ENCODE measurements at places on chromosomes 2 and 18.

GRCh38 chr2:44972771-44973535 lies 31.5 kb downstream of the SIX3 start:
- DNase-seq: no peak

DNA sequence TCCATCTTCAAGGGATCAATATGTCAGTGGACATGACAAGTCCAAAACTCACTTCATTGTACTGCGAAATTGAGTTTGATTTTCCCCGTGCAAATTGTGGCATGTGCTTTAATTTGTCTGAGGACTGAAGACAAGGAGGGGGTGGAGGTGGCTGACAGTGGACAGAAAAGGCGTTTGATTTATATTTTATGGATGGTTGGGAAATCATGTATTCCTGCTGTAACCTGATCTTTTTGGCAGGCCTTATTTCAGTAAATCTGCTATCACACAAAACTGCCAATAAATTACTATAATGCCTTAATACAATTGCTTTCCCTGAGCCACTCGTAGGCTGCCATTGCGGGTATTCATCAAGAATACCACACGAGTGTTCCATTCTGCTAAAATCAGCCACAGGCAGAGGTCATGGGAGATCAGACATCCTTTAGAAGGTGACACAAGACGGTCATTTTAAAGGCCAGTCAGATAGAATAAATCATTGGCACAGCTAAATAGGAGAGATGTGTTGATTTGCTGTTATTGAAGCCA lies 720.5 kb downstream of the MBD2 start:
- DNase-seq: no peak

DNA sequence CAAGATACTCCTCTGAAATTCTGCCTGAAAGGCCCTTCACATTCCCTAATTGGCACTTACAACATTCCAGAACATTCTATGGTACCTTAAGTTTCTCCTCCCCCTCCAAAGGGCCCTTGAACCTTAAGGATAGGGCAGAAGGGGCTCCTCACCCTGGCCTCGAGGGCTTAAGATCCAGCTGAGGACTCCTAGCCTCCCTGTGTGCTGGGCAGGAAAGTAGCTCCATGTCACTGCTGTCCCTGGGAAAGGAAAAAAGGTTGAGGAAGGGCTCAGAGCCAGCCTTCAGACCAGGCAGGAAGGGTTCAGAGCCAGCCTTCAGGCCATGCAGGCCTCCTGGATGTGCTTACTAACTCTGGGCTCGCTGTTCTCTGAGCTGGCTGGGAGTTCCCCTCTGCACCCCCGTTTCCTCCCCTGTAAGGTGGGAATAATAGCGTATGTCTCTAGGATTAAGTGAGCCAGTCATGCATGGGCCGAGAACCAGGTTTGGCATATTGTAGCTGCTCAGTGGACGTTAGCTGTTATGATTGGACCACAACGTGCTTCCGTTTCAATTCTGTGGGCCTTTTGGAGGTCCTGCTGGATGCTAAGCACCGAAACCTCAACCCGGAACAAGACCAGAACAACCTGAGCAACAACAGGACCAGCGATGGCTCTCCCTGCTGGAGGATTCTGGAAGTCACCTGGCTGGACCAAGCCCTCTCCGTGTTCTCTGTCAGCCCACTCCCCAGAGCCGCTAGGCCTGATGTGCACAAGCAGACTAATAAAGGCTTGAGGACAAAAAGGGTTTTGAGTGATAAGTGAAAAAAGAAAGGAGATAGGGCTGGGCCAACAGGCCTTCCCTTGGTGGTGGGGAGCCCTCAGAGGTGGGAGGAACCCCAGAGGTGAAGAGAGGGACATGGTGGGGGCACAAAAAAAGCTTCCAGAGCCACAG lies 1.0 kb upstream of the B3GNT7 start:
- DNase-seq: no peak

GRCh38 chr2:225779829-225780228 lies 380.3 kb downstream of the NYAP2 start:
- DNase-seq: no peak

- DNase-seq: no peak
Measured at GRCh38 chr2:182240862-182241371, 185.9 kb downstream of the PDE1A start.

GRCh38 chr18:59961070-59961469 lies 61.3 kb downstream of the PMAIP1 start:
- DNase-seq: no peak

DNA sequence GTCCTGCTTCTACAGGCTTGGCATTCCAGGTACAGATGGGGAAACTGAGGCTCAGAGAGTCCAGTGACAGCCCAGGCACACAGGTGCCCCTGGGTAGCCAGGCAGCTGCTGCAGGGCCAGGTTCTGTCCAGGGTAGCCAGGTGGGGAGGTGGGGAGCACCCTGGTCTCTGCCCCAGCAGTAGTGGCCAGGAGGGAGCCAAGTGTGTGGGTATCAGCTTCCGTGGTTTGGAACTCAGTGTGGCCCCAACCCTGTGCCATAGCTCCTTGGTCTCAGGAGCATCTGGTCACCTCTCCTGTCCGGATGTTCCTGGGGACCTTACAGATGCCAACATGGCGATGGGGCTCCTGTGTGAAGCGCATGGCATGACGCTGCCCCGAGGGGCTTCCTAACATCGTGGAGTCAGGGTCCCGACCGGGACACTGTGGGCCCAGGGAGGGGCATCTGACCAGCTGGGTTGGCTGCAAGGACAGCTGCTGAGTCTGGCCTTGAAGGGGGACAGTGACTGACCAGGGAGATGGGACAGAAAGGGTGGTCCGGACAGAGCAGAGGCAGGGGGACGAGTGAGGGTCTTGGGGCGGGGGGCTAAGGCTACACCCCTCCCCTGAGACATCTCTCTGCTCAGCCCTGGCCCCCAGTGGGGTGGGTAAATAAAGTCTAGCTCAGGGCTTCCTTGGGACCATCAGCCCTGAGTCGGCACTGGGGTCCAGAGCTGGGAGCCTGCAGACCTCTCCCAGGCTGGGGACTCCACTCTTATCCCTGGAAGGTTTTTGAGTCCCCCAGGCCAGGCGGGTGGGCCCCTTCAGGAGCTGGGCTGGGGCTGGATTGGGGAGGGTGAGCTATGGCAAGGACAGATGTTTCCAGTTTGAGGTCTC lies 76.0 kb upstream of the SMAD7 start:
- no peak for DNase-seq

DNA sequence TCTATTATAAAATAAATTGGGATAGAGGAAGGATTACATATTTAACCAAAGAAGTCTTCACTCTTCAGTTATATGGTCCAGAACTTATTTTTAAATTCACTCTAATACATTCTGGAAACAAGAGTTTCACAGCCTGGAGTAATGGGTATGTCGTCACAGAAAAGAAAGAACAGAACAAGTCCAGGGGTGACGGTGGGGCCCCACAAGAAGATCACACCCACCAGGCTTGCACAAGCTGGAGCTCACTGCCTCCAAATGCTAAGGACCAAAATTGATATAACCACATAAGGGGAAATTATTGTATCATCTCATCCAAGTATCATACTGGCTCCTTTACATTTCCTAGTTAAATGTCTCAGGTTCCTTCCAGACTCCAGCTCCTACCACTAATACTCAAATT lies 11.3 kb downstream of the LRPPRC start:
- DNase-seq: no peak

DNA sequence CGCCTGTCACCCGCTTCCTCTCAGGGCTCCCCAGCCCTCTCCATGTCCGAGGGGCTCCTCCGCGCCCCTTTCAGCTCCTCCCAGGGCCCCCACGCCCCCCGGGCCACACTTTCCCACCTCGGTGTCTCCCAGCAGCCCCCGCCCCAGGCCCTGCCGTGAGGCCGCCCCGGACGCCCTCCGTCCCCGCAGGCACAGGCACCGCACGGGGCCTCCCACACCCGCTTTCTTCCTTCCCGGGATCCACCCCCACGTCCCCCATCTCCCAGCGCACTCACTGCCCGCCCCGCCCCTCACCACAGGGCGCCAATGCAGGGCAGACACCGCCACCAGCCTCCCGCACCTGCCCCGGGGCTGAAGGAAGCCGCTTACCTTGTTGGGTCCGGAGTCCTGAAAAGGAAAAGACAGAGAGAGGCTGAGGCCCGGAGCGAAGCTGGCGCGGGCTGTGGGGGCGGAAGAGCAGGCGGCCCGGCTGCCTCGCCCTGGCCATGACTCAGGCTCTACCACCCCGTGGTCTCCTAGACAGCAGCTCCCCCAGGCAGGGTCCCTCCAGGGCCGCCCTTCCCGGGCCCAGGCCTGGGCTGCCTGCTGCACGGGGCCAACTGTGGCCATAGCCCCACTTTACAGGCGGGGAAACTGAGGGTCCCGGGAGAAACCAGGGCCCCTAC lies 37.7 kb downstream of the KIF1A start:
- DNase-seq: no peak

DNA sequence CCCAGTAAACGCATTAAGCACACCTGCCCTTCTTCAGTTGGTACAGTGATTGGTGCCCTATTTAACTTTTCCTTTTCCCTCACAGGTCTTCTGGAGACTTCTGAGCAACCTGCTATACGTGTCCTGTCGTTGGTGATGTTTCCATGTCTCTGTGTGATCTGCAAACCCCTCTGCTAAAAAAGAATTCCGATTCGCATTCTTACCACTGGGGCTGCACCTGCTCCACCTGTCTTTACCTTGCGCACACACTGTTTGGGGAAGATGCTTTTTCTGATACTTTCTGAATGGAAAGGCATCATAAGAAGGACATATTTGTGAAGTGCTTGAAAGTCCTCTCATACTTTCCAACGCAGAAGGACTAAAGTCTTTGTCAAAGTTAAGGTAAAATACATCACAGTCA lies 323.9 kb upstream of the SOX11 start:
- DNase-seq: no peak

DNA sequence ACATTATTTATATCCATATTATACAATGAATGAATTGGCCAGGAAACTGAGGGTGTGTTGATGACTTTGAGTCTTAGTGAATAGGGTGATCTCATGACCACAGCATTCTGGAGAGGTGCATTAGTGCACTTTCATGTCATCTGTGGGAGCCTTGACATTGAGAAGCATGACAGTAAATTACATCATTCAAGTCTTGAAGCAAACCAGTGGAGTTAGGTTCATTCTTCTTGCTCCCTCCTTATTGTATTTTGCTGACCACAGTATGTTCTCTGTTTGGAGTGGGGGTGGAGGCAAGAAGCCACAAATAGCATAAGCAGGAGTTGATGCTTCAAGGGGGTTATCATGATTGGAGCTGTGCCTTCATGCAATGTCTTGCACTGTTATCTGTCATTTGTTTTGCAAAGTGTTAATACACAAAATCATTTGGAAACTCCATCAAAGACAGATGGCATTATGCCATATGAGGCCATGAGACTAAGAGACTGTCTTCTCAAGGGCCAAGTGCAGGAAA lies 680.2 kb downstream of the NYAP2 start:
- no peak for DNase-seq

DNA sequence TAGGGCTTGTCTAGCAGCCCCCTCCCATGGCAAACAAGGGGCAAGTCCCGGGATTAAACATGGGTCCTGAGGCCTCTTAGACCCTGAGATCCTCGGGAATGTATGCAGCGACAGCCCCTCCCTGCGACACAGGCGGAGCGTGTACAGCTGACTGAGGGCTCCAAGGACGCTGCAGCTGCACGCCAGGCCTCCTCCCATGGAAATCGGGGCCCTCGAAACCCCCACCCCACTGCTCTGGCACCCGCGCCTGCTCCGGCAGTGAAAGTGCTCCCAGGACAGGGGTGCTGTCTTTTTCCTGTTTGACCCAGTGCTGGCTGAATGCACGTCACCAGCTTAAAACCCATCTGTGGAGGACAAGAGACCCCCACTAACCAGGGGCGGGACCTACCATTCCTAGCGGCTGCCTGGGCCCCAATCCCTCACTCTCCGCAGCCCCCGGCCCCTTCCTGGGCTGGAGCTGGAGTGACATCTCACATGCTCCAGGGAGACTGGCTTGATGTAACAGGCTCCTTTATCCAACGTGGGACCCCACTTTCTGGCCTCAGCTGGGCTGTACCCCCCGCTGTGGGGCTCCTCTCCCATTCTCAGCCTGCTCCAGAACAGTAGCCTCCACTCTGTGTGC lies 247.7 kb downstream of the TWIST2 start:
- no peak for DNase-seq

DNA sequence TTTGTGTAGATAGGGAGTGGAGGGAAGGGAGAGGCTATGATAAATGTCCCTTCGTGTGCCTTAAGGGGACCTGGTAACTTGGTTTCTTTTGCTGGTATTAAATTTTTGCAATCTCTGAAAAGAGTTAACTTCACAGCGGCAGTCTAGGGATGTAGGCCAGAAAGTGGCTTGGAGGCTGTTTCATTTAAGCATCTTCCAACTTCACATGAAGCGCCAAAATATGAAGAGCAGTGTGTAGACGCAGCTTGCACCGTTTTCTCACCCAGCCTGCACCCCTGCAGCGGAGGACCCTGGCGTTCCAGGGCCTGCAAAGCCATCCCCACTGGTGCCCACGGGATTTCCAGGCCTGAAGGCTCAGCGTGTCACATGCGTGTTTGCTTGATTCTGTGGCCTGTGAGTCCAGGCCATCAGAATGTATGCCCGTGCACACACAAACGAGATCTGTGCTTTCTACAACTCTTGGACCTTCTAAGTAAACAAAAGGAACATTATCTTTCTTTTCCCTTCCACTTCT lies 87.2 kb upstream of the EPB41L3 start:
- no peak for DNase-seq

DNA sequence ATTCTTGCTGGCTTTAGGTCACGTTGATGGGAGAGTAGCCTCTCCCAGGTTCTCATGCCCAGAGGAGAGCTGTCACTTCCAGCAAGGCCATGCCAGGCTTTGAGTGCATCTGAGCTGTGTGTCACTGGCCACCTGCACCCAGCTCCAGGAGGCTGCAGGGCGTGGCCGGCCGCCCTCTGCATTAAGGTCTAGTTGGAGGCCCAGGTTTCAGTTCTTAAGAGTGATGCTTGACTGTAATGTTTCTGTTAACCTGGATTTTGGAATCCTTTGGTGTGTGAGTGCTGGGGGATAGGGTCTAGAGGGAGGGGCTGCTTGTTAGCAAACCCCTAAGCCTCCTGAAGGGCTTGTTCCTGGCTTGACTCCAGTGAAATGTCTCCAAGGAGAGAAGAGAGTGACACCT lies 140.1 kb downstream of the ACOXL start:
- DNase-seq: no peak

- no peak for DNase-seq
Measured at GRCh38 chr2:135839713-135840112, 2.7 kb upstream of the LCT start.

DNA sequence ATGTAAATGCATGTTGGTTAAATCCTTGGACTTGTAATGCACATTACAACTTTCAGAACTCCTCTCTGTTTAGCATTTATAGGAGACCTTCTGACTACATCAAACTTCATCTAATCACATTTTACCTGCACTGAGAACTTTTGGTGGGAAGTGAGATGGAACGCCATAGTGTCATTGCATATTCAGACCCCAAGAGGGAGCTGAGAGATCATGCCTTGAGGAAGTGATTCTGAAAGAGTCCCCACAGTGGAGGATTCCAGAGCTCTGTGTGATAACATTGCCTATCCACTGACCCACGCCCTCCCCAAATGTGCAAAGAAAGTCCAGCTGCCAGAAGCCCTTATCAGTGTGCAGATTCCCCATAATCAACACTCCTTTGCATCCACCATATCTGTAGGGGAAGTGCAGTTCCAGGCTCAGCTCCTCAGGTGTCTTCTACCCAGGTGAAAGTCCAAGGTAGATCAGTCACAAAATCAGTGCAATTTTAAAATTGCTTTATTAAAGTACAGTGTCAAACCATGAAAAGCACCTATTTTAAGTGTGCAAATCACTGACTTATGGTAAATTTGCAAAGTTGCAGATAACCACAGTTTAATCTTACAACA lies 212.4 kb downstream of the RPIA start:
- DNase-seq: no peak

GRCh38 chr2:135225781-135226180 lies 173.7 kb downstream of the RAB3GAP1 start:
- no peak for DNase-seq

- DNase-seq: no peak
Measured at GRCh38 chr2:178152033-178152432, 39.8 kb downstream of the RBM45 start.

Measured in activated CD8-positive, alpha-beta memory T cell treated with anti-CD3 and anti-CD28 coated beads for 1 hour (primary cell).